ENCODE measurements at places on chromosomes 6 and 20.

DNA sequence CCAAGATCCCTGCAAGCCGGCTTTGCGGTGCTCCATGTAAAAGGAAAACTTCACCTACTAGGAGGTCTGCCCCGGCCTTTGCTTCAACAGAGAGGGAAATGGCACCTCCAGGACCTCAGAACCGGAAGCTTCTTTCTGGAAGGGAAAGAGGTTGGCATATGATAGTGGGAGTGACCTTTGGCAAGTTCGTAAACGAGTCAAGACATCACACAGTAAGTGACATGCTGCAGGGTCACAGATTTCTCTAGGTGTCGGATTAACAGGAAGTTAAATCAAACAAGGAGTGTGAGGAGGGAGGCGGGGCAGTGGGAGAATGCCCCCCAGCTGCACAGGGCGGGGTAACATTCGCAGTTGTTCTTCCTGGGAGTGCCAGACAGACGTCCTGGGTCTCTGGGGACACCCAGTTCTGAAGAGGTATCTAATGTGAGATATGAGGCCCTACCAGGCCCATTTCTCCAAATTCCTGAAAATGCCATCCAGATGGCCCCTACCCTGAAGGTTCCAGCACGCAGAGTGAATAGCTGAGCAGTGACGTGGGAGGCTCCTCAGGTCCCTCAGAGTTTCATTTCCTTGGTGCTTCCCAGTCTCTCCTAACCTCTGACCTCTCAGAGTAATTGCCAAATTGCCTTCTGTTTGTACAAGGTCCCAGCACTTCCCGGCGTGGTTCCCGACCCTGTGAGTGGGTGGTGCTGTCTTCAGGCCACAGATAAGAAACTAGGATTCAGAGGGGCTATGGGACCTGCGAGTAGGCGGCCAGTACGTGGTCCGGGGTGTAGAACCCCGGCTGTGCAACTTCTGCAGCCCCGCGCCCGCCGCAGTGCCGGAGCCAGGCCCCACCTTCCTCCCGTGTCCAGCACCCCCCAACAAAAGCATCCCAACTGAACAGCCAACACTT, 1.9 kb downstream of the RRBP1 start:
- no peak for DNase-seq

DNA sequence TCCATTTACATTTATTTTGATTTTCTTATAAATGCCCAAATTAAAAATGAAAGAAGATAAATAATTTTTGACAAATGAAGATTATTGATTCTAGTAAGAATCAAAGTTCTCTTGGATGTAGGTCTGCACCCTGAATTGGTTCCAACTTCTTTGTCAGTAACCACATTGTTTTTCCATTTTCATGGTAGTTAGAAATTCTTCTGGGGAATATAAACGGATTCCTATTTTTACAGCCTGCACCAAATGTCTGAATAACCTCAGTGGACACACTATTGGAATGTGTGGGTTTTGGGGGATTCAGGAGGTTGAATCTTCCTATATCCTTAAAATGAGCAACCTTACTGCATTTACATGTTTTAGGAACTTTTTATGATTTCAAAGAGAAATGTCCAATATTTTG, 1085.3 kb upstream of the MAP3K7 start:
- DNase-seq: no peak

DNA sequence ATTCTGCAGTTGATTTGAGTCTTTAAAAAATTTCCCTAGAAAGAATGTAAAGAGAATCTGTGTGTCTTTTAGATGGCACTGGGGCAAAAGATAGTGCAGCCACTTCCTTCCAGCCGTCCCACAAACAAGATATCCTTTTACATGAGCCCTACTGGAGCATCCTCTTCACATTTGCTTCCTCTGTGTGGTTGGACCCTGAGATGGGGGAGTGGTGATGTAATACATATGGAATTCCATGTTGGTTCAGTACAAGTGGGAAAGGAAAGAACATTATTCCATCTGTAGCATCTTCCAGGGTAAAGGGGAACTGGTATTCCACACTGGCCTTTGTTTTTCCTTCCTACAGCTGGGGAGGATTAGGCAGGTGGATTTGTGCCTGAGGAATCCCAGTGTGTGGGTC, 78.9 kb upstream of the ISM1 start:
- no peak for DNase-seq

GRCh38 chr20:48754292-48754691, 73.5 kb downstream of the PREX1 start:
- DNase-seq: no peak

- DNase-seq: no peak
Observed at GRCh38 chr6:167665698-167666330, 160.9 kb upstream of the AFDN start.

GRCh38 chr20:54190217-54190616, 16.4 kb upstream of the CYP24A1 start:
- DNase-seq: no peak

GRCh38 chr20:9958693-9959092, 76.1 kb upstream of the ANKEF1 start:
- no peak for DNase-seq

DNA sequence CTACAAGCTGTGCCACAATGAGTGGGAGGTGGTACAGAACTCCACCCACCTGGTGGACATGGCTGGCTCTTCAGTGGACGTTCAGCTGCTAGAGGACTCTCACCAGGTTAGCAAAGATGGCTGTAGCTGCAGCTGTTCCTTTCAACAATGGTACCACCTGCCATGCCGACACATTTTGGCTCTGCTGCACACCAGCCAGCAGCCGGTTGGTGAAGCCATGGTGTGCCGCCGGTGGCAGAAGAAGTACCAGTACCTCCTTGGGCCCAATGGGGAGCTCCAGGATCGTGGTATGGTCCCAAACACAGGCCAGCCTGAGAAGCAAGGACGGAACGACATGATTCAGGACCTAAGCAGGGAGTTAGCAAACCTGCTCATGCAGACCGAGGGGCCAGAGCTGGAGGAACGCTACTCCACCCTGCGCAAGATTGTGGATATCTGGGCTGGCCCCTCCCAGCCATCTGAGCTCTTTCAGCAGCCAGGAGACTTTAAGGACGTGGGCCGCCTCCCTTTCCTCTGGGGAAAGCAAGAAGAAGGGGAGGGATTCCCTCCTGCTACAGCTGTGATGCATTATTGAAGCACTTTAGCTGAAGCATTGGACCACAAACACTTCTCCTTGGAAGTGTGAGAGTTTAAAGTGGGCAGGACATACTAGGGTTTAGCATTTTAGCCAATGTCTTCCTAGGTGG, 2.8 kb upstream of the ZSWIM1 start:
- DNase-seq: no peak

DNA sequence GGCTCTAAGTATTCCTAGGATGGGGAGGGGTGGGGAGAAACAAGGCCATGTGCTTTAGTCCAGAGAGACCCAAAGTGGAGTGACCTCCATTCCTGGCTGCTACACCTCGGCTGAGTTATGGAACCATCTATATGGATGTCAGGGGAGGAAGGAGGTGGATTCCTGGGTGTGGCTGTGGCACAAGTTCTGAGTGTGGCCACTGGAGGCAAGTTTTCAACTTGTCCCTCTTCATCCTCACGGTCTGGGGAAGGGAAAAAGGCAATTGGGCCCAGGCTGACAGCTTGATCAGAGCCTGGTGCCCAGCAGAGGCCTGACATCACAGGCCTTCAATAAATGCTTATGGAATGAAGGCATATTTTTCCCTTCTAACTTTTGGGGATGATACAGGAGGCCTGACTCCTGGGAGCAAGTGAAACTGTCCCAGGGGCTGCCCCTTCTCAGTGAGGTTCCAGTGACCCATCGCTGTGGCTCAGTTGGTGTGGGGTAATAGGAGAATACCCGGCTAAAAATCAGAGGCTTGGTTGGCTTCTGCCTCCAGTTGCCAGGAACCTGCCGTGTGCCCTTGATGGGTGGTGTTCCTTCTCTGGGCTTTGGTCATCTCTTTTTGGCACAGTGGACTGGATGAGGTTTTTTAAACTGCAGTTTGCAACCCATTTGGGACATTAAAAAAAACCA, 1.8 kb upstream of the ITPR3 start:
- DNase-seq: no peak

- DNase-seq: no peak
Observed at GRCh38 chr6:111358454-111358853, 124.6 kb downstream of the REV3L start.

GRCh38 chr6:1390946-1391799, 1.8 kb downstream of the FOXF2 start:
- DNase-seq: no peak

GRCh38 chr6:54426995-54427394, 118.8 kb downstream of the TINAG start:
- DNase-seq: no peak

DNA sequence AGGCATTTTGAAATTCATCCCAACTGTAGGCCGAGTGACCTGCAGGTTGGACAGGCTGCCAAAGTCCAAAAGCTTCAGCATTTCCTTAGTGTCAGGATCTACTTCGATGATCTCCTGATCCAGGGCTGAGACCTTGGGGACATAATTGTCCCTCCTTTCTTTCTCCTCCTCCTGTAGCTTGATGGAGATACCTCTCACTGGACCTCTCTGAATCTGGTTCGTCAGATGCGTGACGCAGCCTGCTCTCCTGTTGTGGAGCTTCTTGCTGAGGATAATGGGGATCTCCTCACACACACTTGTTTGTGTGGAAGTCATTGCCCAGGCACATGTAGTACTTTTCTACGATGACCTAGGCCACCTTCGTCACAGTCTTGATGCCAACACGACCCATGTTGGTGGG, 1.5 kb upstream of the MAS1L start:
- DNase-seq: no peak

- no peak for DNase-seq
Observed at GRCh38 chr6:148495029-148495428, 152.4 kb downstream of the SASH1 start.

GRCh38 chr6:142118925-142119324, 13.8 kb upstream of the GJE1 start:
- no peak for DNase-seq

DNA sequence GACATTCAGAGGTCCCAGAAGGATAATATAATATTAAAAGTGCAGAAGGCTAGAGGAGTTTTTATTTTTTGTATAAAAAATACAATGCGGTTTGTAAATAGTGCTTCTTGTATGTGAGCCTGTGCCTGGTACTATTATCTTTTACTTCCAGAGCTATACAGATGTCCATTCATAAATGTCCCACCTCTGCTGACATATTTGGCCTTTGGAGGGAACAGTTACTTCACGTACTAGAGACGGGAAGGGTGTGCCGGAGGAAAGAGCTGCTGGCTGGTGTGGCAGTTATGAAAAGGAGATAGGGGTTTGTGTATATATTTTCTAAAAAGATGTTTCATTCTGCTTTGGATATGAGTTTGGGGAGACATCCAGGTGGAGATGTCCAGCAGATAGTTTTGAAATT, 8.8 kb downstream of the CD109 start:
- DNase-seq: no peak

DNA sequence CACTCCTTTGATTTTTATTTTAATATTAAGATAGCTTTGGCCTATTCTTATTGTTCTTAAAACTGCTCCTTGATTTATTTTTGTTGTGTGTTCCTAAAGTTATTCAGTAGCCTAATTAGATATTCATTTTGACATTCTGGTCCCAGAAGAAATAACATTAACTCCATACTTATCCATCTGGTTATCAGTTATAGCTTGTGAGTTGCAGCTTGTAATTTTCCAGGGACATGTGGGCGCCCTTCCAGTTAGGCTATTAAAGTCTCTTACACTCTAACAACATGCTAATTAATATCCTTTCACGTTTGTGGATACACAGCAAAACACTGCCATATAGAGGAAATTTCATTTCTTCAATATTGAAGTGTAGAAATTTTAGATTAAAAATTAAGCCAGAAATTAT, 987.5 kb downstream of the HACE1 start:
- no peak for DNase-seq

DNA sequence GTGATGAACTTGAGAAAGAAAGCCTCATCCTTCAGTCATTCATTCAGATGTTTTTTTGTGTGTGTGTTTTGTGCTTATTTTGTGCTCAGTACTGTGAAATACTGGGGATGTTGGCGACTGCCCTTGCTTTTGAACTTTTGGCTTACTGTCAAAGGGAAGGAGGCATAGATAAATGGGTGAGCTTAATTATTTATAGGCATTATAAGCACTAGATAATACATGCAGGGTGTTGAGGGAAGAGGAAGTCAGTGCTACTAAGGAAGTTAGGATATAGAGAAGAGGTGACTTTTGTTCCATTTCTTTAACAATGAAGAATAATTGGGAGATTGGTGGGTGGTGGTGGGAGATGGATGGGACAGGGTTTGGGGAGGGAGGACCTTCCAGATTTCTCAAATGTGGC, 23.6 kb downstream of the XRN2 start:
- no peak for DNase-seq

GRCh38 chr20:35768731-35769664, 2.8 kb upstream of the PHF20 start:
- DNase-seq: no peak

DNA sequence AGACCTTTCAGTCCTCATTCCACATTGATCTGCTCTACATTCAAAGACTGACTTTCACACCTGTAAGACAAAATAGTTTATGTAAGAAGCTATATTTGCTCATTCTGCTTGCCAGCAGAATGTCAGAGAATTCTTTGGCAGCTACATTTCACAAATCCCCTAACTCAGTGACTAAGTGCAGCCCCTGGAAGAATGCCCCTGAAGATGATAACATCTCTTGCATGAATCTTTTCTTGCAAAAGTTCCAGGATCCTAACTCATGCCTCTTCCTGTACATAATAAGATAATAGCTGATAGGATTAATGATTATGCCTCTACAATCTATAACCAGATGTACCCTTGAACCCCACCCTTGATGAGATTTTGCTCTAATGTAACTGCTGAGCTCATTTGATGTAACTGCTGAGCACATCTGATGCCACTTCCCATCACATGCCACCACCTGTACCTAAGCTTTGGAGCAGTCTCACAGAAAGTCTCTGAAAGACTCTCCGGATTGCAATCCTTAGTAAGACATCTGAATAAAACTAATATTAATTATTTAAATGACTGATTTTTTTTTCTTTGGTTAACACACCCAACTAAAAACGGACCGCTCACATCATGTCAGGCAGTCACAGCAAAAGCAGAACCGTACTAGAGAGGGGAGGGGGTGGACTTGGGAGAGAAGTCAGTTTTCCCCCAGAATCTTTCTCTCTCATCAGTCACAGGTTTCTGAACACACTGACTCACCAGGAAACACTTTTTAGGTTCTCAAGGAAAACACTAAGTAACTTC, 684 bp upstream of the DNAH8 start:
- no peak for DNase-seq

DNA sequence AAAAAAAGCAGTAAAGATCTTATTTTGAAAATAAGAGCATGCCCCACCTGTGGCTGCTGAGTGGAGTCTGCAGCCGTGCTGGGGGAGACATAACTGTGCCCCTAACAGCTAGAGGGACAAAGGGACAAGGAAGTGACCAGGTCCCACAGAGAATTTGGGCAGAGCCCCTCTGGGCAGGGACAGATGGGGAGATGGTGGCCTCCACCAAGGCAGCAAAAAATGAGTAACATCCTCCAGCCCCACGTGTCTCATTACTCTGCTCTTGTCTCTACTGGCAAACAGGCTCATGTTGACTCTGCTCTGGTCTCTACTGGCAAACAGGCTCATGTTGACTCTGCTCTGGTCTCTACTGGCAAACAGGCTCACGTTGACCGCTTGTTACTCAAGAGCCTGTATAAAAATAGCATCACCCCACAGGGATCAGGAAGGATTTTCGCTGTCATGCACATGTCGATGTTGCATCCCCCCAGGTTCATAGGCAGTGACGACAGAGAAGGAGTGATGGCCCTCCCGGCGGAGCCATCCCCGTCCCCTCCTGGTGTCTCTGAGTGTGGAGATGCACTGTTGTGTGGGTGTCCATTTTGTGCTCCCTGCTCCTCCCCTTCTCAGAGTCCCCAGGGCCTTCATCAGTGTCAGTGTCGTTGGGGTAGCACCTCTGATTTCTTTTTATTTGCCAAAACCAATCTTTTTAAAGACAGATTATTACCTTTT, 17.3 kb upstream of the PCMTD2 start:
- no peak for DNase-seq

GRCh38 chr6:52162940-52163908, 23.0 kb upstream of the IL17A start:
- DNase-seq: no peak

All from D721Med (cell line).